Sciatic nerve (tissue), 2 donors: ENCODE measurements at places on chromosomes 12 and 14.

- DNase-seq = no peak
These were observed 191.5 kb upstream of the CAND1 start for GRCh38 chr12:67077617-67078016.

DNA sequence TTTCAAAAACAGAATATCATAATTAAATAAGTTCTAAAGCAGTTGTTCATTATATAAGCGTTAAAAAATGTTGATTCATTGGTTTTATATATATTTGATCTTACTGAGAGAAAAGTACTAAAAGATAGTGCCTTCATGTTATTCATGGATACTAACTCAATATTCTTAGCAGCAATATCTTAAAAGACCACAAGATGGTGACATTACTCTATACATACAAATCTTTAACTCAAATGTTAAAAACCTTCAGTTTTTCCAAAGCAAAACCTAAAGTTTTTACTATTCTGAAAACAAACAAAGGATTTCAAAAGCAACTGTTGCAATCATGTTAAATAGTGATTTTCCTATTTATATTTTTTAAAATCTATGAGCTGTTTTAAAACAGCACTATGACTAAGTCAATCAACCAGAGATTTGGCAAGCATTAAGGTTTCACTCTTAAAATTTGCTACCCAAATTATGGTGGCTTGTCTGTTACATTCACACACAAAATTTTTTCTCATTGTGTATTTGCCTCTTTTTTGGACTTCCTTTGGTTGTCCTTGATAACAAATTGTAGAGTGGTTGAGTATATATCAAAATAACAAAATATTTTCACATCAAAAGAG lies 50.1 kb upstream of the RERGL start:
- no peak for DNase-seq

DNA sequence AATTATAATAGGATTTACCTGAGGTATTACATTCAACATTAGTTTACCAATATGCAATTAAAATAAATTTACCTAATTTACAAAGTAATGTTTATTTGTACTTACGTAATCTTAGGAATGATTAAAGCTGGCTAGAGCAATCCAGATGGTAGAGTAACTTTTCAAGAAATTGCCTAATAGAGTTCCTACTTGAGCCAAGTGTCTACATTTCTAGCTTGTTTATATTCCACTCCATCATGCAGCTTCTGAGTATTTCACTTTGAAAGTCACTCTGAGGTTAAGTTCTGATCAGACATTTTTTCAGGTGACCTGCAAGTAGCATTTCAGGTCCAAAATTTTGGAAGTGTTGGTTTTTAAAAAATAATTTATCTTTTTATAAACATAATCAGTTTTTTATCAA lies 1080.7 kb downstream of the TRHDE start:
- DNase-seq = no peak

DNA sequence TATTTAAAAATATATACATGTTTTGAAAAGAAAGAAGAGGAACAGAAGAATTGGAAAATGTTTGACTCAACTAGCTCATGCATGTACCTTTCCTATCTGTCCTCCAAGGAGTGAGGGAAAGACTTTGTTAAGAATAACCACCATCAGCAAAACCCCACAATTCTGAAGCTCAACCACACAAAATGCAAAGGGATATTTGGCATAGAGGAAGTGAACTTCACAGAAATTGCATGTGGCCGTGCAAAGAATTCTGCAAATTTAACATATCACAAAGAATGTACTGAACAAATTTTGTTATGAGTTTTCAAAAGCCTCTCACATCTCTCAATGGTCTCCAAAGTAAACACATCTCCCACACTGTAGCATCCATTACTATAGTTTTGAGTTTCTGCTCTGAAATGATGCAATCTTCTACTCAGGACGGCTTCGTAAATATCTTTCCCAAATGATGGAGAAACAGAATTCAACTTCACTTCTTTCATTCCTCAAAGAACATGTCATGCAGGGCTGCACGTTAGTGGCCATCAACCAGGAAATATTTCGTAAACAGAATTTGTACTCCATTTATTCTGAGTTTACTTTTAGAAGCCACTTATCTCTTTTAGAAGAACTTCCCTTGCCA lies 17.6 kb downstream of the DUSP6 start:
- no peak for DNase-seq

- no peak for DNase-seq
These were observed 230.6 kb downstream of the KSR2 start for GRCh38 chr12:117738233-117738632.
